T-helper 17 cell (primary cell): ENCODE measurements at places on chromosomes 6 and 20.

DNA sequence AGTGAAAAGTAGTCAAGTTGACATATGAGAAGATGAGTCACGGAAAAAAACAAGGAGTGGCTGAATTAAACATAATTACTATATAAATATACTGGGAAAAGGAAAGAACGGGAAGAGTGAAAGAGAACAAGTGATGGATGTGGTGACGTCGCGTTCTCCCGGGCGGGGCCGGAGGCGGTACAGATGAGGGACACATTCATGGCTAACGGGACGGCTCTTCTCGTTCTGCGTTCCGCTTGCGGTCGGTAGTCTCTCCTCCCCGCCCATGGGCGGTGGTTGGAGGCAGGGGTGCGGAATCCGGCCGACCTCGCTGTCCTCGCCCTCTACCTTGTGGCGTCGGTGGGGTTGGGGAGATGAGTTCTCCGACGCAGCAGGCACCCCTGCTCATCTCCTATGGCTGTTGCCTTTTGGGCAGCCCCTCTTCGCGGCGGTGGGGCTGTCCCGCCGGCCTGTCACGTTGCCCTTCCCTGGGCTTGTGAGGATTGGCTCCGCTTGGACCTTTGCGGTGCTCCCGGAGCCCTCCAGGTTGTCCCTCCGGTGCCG, 22.5 kb downstream of the HLA-G start:
- no peak for DNase-seq

- no peak for DNase-seq
Measured at GRCh38 chr6:134093007-134093573, 40.7 kb upstream of the SLC2A12 start.

GRCh38 chr6:80544976-80545722, 438.7 kb downstream of the BCKDHB start:
- no peak for DNase-seq

- no peak for DNase-seq
Measured at GRCh38 chr6:83463886-83464285, 33.0 kb upstream of the ME1 start.

DNA sequence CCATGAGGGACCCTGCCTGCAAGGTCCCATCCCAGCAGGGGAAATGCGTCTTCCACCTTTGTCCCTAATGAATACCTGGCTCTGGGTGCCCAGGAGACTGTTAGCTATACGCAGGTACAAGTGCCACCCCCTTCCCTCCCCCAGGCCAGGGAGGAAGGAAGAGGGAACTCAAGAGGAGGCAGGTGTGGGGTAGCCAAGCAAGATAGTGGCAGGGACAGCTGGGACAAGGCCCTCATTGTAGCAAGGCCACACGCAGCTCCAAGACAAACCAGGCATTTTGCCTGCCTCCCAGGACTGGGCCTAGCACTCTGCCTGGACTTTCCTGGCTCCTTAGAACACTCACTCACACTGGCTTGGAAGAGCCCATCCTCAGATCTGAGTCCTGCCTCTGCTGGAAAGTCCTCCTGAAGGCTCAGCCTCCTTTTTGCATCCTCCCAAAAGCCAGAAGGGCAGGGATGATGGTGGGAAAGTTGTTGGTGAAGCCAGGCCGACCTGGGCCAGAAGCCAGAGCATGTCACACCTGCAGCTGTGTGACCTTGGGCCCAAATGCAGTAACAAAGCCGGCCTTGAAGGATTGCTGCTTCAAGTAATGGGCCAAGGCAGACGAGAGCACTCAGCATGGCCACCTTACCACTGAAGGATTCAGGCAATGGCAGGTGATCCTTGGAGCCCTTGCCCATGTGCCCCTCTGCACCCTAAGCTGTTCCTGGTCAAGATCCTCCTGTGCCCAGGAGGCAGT, 27.7 kb downstream of the SNPH start:
- DNase-seq = no peak

GRCh38 chr20:1894471-1894950, 696 bp upstream of the SIRPA start:
- no peak for DNase-seq

DNA sequence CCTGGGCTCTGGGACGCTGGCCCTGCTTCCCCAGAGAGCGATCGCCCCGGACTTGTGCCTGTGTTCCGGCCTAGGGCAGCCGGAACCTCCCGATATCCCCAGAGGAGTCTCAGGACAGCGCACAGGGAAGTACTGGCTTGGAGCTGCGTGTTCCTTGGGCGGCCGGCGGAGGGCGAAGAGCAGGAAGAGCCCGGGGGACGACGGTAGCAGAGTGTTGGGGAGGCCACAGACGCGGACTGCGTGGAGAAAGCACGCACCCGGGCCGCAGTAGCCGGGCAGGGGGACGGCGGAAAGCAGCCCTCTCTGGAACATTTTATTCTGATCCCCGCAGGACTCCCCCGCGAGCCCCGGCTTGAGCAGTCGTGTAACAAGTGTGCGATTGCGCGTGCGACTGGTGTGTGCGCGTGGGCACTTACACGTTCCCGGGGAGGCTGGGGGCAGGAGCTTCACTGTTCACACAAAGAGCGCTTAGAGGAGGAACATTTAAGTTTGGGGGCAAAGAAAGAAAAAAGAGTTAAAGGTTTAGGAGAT, 36.1 kb downstream of the NCR2 start:
- DNase-seq = no peak

- peak; percentile 65 for DNase-seq
Measured at GRCh38 chr20:3071610-3072529, at the start of gene OXT. Gene OXT (plus strand): TSS chr20:3071620. CDS start chr20:3071656, 36 bp downstream.

GRCh38 chr6:157380458-157380778, 572 bp upstream of the ZDHHC14 start:
- no peak for DNase-seq

- DNase-seq = no peak
Measured at GRCh38 chr6:40492187-40492586, 95.0 kb downstream of the LRFN2 start.

GRCh38 chr6:121851056-121851455, 415.6 kb downstream of the GJA1 start:
- DNase-seq = no peak

DNA sequence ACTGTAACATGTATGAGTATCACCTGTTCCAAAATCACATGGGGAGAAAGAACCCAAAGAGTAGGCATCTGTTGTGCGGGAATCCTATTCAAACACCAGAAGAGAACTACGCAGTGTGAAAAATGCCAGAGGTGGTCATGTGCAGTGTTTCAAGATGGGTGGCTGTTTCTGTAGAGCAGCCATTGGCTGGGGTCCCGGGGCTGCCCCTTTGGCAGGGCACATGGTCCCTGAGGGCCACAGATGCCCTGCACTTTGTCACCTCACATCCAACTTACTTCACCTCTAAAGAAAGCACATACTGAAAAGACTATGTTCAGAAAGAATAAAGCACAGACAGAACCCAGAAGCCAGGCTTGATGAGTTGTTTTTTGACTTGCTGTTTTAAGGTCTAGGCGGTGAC, 12.3 kb downstream of the MTCH1 start:
- DNase-seq = no peak

- no peak for DNase-seq
Measured at GRCh38 chr6:41176189-41176588, 13.3 kb upstream of the TREM2 start.

GRCh38 chr6:22826961-22827360, 257.6 kb downstream of the HDGFL1 start:
- no peak for DNase-seq

- DNase-seq = no peak
Measured at GRCh38 chr20:39879296-39879695, 809.7 kb downstream of the MAFB start.

DNA sequence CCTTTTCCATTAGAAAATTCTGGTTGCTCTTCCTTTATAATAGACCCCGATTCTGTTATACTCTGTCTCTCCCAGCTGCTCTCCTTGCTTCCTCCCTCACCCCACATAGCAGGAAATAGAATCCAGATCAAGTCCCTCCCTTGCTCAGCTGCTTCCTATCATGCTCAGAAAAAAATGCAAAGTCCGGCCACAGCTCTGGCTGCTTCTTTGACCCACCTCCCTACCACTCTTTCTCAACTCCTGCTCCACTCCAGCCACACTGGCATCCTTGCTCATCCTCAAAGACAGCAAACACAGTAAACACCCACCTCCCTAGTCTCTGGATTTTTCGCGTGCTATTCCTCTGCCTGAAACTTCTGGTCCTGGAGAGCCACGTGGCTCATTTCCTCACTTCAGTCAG, 9.1 kb upstream of the SLC22A16 start:
- DNase-seq = no peak

DNA sequence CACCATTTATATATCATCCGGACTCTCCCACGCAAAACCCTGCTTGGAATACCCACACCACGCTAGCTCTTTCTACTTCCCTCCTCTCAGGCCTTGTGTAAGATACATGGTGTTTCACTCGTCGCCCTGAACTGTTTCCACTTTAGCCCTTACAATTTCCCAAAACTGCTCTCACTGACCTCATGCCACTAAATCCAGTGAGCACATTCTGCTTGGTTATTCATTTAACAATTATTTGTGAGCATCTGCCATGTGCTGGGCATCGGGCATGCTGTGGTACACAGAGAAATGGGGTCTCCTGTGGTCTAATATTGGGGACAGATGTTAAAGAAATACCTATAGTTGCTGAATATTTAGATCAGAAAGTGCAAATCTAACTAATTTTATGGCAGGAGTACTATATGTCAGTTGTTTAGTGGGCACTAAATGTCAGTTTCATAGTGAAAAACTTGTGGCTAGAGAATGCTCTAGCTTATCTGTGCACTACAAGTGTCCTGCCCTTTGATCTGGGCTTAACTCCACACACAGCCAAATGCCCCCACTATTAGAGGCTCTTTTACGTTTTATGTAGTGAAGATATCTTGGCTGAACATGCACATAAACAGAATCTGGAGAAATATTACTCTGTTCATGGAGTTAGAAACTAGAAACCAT, 41.0 kb downstream of the PLEKHG1 start:
- DNase-seq = no peak

DNA sequence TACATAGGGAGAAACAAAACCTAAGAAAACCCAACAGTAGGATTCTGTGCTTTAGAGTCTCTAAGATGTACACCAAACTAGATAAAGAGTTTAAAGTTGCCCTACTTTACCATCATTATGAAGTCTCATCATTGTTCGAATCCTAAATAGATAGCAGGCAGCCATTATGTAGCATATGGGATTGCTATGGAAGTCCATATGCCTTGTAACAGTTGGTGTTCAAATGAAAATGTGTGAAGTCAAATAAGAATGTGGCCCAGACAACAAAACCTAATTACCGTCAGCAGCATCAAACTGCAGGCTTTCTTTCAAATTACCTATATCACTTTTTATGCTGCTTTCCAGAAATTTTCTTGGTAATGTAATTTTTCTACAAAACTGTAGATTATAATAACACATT, 1380.1 kb downstream of the GRIK2 start:
- DNase-seq = no peak

DNA sequence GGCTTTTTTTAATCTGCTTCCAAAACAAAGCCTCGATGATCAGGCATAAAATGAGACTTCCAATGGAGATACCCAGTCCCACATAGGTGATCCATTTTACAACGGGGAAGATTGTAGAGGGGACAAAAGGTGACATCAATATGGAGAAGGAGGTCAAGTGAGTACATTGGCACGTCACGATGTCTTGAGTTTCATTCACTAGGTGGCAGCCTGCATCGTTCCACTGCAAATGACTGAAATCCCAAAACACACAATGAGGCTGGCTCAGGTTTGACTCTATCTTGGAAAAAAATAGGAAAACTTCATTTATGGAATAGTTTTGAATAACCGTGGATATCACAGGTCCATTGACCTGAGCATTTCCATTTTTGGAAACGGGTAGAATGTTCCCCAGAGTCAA, 32.5 kb downstream of the ADGRF1 start:
- DNase-seq = no peak

DNA sequence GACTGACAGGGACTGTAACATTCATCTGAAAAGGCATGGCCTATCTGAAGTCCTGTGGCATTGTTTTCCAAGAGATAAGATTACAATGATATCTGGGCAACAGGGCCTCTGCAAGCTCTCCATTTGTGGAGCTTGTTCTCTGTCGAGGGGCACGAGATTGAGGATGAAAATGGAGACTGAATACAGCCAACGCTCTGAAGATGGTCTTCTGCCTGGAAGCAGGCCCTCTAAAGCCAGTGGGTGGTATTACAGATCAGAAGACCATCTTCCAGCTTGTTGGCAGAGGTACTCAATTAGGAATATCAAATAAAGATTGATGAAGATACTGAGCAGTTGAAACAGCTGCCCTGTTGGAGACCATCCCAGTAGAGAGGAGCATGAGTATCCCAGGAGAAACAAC, 288.2 kb downstream of the CENPW start:
- DNase-seq = no peak

- no peak for DNase-seq
Measured at GRCh38 chr6:146265056-146265455, 236.2 kb downstream of the GRM1 start.

GRCh38 chr6:130526466-130526865, 160.6 kb downstream of the TMEM200A start:
- no peak for DNase-seq

DNA sequence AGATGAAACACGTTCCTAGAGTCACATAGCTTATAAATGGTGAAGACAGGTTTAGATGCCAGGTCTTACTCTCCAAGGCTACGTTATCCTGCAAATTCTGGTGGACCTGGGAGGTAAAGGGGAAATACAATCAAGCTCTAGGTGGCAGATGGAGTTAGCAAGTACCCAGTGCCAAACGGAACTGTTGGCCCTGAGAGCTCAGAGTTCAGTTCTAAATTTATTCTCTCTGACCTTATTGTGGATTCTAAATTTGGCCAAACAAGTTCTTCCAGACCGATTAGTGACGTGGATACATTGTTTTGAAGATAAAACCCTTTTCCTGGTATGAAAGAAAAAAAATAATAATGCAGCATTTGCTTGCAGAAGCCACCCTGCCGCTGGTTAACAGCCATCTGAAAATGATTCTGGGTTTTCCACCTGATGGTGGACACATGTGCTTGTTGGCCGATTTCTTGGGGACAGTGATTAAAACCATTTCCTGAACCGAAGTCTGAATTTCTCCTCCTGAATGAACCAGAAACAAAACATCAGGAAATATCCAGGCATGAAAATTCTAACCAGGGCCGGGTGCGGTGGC, 32.5 kb downstream of the RIPOR3 start:
- DNase-seq = no peak

DNA sequence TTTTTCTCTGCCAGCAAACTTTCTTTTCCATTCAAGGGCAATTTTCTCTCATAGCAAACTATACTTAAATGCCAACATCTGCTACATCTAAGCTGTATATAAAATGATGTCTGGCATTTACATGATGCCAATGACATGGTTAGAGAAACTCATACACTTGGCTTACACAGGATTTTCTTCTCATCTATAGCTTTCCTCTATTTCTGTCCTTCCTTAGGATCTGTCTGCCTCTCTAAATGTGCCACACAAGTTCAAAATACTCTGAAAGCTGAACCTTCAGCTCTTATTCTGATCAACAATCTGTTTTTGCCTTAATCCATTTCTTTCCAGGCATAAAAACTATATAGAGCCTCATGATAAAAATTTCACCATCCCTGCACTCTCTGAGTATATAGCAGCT, 290.9 kb upstream of the RNF217 start:
- DNase-seq = no peak
